ENCODE measurements at places on chromosomes 7 and 10.
A peak's percentile ranks its signal among the peaks of the same experiment; 100 is the strongest.

- no peak for DNase-seq
Observed at GRCh38 chr7:44059219-44060090, 5.9 kb downstream of the PGAM2 start.

GRCh38 chr10:71064413-71065118, 147.8 kb upstream of the UNC5B start:
- no peak for DNase-seq

- peak; percentile 19 for DNase-seq
Observed at GRCh38 chr7:127901895-127902703, 129.1 kb downstream of the LRRC4 start.

DNA sequence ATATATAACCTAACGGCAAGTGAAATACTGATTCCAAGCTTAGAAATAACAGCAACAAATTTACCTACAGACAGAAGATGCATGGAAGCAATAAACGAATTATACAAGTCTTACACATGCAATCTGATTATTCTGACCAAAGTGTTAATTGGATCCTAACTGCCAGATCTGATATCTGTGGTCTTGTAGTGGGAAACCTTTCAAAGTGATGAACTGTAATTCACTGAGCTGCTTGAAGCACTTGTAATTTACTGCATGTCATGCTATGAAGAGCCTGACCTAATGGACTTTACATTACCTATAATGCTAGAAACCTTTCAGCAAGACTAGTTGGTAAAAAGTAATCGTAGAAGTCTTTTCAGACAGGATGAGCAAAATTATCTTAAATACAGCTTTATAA, 205.6 kb downstream of the FOXP2 start:
- no peak for DNase-seq

DNA sequence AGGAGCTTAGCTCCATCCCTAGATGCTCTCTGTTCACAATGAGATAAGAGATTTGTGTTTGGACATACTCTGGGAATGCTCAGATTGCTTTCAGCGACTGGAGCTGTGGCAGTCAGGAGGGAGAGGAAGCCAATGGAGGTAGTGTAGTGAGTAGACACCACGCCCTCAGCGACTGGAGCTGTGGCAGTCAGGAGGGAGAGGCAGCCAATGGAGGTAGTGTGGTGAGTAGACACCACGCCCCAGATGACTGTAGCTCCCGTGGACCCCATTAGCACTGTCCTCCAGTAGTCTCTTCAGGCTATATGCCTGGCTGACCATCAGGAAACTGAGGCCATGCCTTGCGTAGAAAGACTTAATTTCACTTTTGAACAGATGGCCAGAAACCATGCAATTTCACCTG, 1033.8 kb downstream of the NRG3 start:
- DNase-seq = no peak

DNA sequence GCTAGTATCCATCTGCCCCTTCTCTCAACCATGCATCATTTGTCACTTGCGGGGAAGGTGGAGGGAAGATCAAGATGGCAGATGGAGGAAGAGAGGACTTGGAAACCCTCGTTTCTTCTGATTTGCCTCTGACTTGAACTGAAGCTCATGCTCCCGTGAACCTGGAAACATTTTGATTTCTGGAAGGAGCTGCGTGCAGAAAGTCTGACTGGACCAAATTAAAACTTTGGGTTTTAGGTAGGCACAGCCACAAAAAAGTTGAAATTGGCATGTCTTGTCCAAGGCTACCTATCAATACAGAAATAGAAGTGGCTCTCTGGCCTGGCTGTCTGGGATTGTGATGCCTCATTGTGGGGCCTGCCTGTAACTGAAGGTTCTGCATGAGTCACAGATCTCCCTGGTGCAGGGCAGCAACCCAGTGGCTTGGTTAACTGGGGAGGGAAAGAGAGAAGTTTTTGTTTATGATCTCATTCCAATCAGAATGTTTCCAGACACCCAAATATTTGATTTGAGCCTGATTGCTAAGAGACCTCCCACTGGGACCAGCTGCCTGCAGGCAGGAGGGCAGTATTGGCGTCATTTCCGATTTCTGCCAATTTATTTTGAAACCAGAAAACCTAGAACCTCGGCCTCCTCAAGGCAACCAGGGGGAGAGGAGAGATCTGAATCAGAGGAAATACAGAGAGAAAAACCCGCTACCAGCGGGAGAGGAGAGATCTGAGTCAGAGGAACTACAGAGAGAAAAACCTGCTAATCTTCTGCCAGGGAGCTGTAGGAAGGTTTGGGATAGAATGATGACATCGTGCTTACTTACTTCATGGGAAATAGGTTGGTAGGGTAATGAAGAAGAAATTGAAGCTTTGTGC, 363.6 kb downstream of the ANKRD30A start:
- DNase-seq = no peak

GRCh38 chr7:134174795-134175261, 47.7 kb downstream of the LRGUK start:
- DNase-seq = peak; percentile 93

- no peak for DNase-seq
Observed at GRCh38 chr7:50396856-50397255, 53.3 kb downstream of the FIGNL1 start.

GRCh38 chr7:28195910-28196620, 15.5 kb upstream of the JAZF1 start:
- DNase-seq = no peak

DNA sequence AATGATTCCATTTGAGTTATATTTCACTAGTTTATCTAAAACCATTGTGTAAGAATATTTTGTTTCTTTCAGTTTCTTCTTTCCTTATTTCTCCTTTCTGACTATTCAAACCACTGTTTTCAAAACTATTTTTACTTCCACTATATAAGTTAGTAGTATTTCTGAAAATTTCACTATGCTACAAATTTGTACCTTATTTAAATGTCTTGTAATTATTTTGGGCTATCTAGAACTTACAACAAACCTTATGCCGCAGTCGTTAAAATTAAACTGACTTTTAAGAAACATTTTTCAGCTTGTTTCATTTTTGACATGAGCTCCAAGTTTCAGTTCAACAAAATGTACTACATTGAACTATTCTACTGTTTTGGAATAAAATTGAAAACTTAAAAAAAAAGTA, 1.8 kb downstream of the TFEC start:
- DNase-seq = peak; percentile 15

- no peak for DNase-seq
Observed at GRCh38 chr10:76717141-76717540, 920.5 kb downstream of the KCNMA1 start.

DNA sequence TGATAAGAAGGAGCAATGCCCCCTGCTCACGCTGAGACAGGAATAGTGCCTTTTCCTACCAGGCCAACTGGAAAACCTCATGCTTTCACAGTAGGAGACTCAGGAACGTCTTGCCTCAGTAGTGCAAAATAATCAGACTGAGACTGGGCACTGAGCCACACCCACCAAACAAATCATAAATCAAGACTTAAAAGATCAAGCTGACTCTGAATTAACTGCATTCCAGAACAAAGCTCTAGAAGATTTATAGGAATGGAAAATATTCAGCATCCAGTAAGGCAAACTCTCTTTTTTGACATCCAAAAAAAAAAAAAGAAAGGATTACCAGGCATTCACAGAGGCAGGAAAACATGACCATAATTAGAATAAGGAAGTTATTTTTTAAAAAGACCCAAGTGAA, 30.5 kb upstream of the SLC18A3 start:
- DNase-seq = no peak
